ENCODE measurements at places on chromosomes 4 and X. TPM values are rescaled to one million over a fixed set of nuclear protein-coding genes. Genes with fewer than 3 reads are reported as not detected.
A peak's percentile ranks its signal among the peaks of the same experiment; 100 is the strongest.

DNA sequence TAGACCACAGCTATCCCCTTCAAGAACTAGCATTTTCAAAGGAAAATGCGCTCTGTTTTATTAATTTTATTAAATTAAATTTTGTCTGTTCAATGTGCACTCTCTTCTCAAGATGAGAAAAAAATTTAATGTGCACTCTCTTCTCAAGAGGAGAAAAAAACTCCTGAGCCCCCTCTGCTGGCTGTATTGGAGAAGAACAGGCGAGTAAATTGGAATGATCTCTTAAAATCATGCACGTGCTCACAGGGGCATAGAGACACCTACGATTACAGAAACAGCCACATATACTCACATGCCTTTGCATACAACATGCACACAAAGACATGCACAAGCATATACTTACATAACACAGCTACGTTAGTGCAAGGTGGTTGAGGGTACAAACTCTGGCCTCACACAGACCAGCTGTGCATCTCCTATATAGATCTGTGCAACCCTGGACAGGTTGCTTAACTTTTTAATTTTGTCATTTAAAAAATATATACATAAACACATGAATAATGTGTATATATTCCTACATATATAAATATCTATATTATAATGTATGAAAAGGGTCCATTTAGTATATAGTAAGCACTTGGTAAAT is 176.2 kb upstream of the CXorf66 start:
- H3K27me3 ChIP-seq: no peaks in the 10 kb centered on the region
- DNase-seq: peak; percentile 20
- H3K36me3 ChIP-seq: no peaks in the 10 kb centered on the region

GRCh38 chr4:10640561-10641201 is 43.9 kb downstream of the CLNK start:
- H3K27ac ChIP-seq: no peak overlapping the region
- no peaks in the 10 kb centered on the region for H3K27me3 ChIP-seq
- no peaks in the 10 kb centered on the region for H3K4me1 ChIP-seq
- no peaks in the 10 kb centered on the region for H3K36me3 ChIP-seq
- DNase-seq: no peak

DNA sequence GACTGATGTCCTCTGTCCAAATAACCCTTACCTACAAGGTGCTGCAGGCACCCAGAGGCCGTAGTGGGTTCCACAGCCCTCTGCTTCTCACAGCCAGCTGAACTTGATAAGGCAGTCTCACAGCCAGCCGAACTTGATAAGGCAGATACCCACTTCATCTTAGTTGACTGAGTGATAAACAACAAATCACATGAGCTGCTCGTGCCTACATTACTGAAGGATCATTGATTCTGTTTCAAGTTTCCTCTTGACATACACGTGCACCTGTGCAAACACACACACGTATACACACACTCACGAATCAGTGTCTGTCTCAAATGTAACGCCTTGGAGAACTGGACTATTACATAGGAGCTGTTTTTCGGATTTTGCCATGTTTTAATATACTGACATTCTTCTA is 276.3 kb downstream of the DCTD start:
- H3K27ac ChIP-seq: no peak overlapping the region
- no peaks in the 10 kb centered on the region for H3K36me3 ChIP-seq
- no peaks in the 10 kb centered on the region for H3K27me3 ChIP-seq
- no peak overlapping the region for H3K4me3 ChIP-seq

- H3K27me3 ChIP-seq: no peaks in the 10 kb centered on the region
- DNase-seq: peak; percentile 36
- H3K36me3 ChIP-seq: no peaks in the 10 kb centered on the region
- peaks cover 4% of the 10 kb centered on the region for H3K4me1 ChIP-seq
These were observed 5.6 kb upstream of the CT47C1 start for GRCh38 chrX:119067023-119067739.

Gene SNCA
- total RNA-seq: 6.0 TPM

- H3K36me3 ChIP-seq: no peaks in the 10 kb centered on the region
- no peak for DNase-seq
- no peaks in the 10 kb centered on the region for H3K27me3 ChIP-seq
- H3K4me1 ChIP-seq: no peaks in the 10 kb centered on the region
These were observed 108.6 kb downstream of the RTL5 start for GRCh38 chrX:72023071-72023470.

Gene GPC4
- total RNA-seq: 1.4 TPM

DNA sequence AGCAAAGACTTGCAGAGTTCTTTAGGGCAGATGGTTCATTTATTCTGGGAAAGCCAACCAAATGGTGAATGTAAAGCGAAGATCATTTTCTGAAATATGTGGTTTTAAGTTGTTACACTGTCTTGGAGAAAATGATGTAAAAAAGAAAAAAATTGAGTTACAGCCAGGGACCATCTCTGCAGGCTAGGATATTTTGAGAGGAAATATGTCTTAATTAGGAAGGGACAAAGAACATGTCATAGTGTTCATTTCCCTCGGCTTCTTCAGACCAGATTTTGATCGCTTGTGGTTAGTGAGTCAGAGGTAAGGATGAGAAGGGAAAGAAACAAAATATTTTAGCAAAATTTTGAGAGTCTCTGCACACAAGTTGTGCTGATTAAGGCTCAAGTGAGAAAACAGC is 59.0 kb upstream of the C1QTNF7 start:
- H3K27ac ChIP-seq: no peak overlapping the region
- DNase-seq: no peak
- no peak overlapping the region for H3K4me3 ChIP-seq
- no peaks in the 10 kb centered on the region for H3K4me1 ChIP-seq
- H3K36me3 ChIP-seq: no peaks in the 10 kb centered on the region

Gene SPANXB1
- total RNA-seq: not detected

DNA sequence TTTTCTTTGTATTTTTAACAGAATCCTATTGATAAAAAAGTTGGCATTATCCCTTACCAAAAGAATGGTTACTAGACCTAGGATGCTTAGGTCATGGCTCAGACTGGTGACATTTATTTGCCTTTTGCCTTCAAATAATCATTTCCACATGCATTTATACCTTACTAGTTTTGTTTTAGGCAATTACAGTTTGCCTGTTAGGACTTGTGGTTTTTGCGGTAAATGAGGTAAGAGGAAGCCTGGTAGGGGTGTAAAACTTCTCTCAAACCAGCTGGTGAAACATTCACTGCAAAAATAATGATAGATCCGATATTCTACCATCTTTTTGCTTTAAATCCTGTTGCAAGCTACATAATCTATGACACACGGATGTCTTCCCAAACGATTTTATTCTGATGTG is 12.1 kb downstream of the LAMP2 start:
- no peaks in the 10 kb centered on the region for H3K27me3 ChIP-seq
- DNase-seq: no peak
- no peak overlapping the region for H3K4me3 ChIP-seq

Gene SYTL4
- total RNA-seq: 0.15 TPM

GRCh38 chr4:152938237-152938947 is 2.3 kb downstream of the FHDC1 start:
- H3K4me1 ChIP-seq: no peaks in the 10 kb centered on the region
- peak overlapping the region; percentile 42 for H3K4me3 ChIP-seq
- no peaks in the 10 kb centered on the region for H3K36me3 ChIP-seq
- peaks cover 5% of the 10 kb centered on the region for H3K27me3 ChIP-seq
- H3K27ac ChIP-seq: no peak overlapping the region

DNA sequence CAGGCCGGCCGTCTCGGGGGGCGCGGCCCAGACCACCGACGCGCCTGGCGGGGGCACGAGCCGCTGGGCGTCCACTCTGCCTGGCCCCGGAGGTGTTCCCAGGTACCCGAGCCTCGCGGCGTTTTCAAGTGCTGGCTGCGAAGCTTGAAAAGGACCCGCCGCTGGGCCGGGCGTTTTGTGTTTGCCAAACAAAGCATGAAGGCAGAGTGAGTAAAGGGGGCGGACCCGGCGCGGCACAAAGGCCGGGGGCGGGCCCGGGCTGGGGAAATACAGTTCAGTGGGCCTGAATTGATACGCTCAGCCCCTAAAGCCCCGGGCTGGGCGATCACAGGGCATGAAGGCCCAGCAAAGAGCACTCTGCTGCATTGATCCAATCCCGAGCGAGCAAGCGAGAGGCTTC is 65.4 kb downstream of the SOX3 start:
- H3K27ac ChIP-seq: no peak overlapping the region
- no peaks in the 10 kb centered on the region for H3K36me3 ChIP-seq
- no peaks in the 10 kb centered on the region for H3K27me3 ChIP-seq

- peaks cover 6% of the 10 kb centered on the region for H3K36me3 ChIP-seq
- H3K27ac ChIP-seq: no peak overlapping the region
- H3K27me3 ChIP-seq: no peaks in the 10 kb centered on the region
- no peak for DNase-seq
- no peak overlapping the region for H3K4me3 ChIP-seq
These were observed 69.5 kb downstream of the TNIP2 start for GRCh38 chr4:2686379-2687265.

DNA sequence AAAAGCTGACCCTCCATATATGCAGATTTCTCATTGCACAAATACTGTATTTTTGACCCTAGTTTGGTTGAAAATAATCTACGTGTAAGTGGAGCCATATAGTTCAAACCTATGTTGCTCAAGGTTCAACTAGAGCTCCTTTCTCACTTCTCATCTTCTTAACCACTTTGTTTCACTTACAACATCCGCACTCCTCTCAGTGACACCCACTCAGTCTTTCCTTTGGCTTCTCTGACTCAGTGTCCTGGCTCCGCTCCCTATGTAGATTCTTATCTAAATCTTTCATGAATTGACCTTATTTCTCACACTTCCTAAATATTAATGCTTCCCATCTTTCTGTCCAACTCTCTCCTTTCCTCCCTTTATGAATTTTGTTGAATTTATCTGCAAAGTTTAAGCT is 32.9 kb upstream of the DKK2 start:
- H3K27ac ChIP-seq: no peak overlapping the region
- DNase-seq: no peak
- no peaks in the 10 kb centered on the region for H3K27me3 ChIP-seq
- H3K4me1 ChIP-seq: no peaks in the 10 kb centered on the region

DNA sequence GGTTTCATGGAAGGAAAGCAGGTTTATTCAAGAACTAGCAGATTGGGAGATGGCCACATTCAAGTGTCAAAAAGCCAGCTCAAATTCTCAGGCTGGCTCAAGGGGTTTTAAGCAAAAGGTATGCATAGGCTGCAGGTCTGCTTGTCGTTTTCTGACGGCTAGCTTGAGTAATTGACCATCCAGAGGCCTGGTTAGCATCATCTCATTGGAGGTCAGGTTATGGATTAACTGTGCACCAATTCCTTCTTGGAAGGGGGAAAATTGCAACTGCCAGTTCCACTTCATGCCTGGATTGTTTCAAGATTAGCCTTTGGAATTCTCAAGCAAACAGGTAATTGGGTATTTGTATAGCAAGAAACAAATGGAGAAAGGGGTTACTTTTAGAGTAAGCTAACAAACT is 62.1 kb downstream of the FUNDC1 start:
- H3K4me3 ChIP-seq: no peak overlapping the region
- H3K27ac ChIP-seq: no peak overlapping the region
- H3K4me1 ChIP-seq: no peaks in the 10 kb centered on the region
- DNase-seq: no peak
- H3K27me3 ChIP-seq: no peaks in the 10 kb centered on the region

DNA sequence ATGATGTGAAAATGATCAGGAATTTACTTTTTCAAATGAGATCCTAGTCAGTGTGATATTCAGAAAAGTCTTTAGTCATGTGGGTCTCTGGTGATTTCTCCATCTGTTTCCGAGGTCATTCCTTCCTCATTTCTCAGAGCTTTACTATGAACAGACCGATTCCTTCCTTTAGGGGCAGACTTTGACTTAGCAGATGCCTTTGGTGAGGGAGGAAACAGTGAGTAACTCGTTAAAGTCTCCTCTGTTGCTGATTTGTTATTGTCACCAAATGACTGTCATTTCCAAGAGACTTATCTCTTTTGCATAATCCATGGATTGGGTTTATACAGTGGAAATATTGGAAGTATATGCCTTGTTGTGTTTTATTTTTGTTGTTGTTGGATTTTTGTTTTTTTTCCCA is 76.2 kb upstream of the CD99 start:
- no peaks in the 10 kb centered on the region for H3K36me3 ChIP-seq
- no peaks in the 10 kb centered on the region for H3K27me3 ChIP-seq
- H3K27ac ChIP-seq: no peak overlapping the region
- DNase-seq: no peak
- no peaks in the 10 kb centered on the region for H3K4me1 ChIP-seq

GRCh38 chrX:100625985-100626491 is 10.6 kb downstream of the TSPAN6 start:
- no peaks in the 10 kb centered on the region for H3K4me1 ChIP-seq
- H3K4me3 ChIP-seq: no peak overlapping the region
- no peak for DNase-seq
- H3K27ac ChIP-seq: no peak overlapping the region
- no peaks in the 10 kb centered on the region for H3K36me3 ChIP-seq

GRCh38 chr4:33924811-33925210 is 2319.5 kb downstream of the ARAP2 start:
- no peak for DNase-seq
- no peaks in the 10 kb centered on the region for H3K27me3 ChIP-seq
- no peak overlapping the region for H3K4me3 ChIP-seq

GRCh38 chrX:110257889-110258288 is 60.0 kb downstream of the AMMECR1 start:
- H3K4me3 ChIP-seq: no peak overlapping the region
- DNase-seq: no peak
- H3K27me3 ChIP-seq: no peaks in the 10 kb centered on the region
- H3K27ac ChIP-seq: no peak overlapping the region
- H3K36me3 ChIP-seq: no peaks in the 10 kb centered on the region

Gene FABP2
- not detected for total RNA-seq

- H3K4me3 ChIP-seq: no peak overlapping the region
- DNase-seq: no peak
- H3K36me3 ChIP-seq: no peaks in the 10 kb centered on the region
- H3K27ac ChIP-seq: no peak overlapping the region
- no peaks in the 10 kb centered on the region for H3K4me1 ChIP-seq
These were observed 614.1 kb downstream of the PCDH7 start for GRCh38 chr4:31334086-31334910.

- no peaks in the 10 kb centered on the region for H3K27me3 ChIP-seq
- H3K27ac ChIP-seq: peak overlapping the region; percentile 59
- H3K36me3 ChIP-seq: no peaks in the 10 kb centered on the region
- H3K4me1 ChIP-seq: peaks cover 4% of the 10 kb centered on the region
- no peak for DNase-seq
- H3K4me3 ChIP-seq: peak overlapping the region; percentile 82
These were observed 1.5 kb downstream of the CCNG2 start for GRCh38 chr4:77158487-77158861.

Gene PRRG1
- total RNA-seq: 8.6 TPM

GRCh38 chrX:68045008-68045577 is 388.2 kb downstream of the OPHN1 start:
- H3K27ac ChIP-seq: no peak overlapping the region
- no peaks in the 10 kb centered on the region for H3K27me3 ChIP-seq
- H3K4me1 ChIP-seq: no peaks in the 10 kb centered on the region
- H3K4me3 ChIP-seq: no peak overlapping the region
- no peak for DNase-seq

GRCh38 chr4:161702287-161702686 is 461.5 kb downstream of the FSTL5 start:
- no peaks in the 10 kb centered on the region for H3K4me1 ChIP-seq
- no peaks in the 10 kb centered on the region for H3K27me3 ChIP-seq
- DNase-seq: no peak
- no peak overlapping the region for H3K27ac ChIP-seq

- DNase-seq: no peak
- peak overlapping the region; percentile 79 for H3K27ac ChIP-seq
- H3K27me3 ChIP-seq: no peaks in the 10 kb centered on the region
- H3K4me3 ChIP-seq: peak overlapping the region; percentile 59
These were observed 601 bp downstream of the SLC25A43 start for GRCh38 chrX:119399772-119400101.

Measured in Panc1 (cell line).